Skin of body (tissue), 3 donors: ENCODE measurements at places on chromosomes 16 and 17. TPM values are rescaled to one million over a fixed set of nuclear protein-coding genes. Genes with fewer than 3 reads are reported as not detected.

Gene TMEM100
- 21.2 TPM for total RNA-seq

Gene SSTR5
- not detected for total RNA-seq

Gene CDH15
- 4.9 TPM for total RNA-seq

Gene FN3K
- total RNA-seq: 8.1 TPM

GRCh38 chr17:32586666-32587065, 99.9 kb downstream of the CDK5R1 start:
- no peak for DNase-seq

GRCh38 chr17:63395075-63395805, 50.9 kb downstream of the CYB561 start:
- DNase-seq: no peak
